ENCODE measurements at places on chromosomes 6 and 20. TPM values are rescaled to one million over a fixed set of nuclear protein-coding genes. Genes with fewer than 3 reads are reported as not detected.

- DNase-seq, result no peak
These were observed 1.6 kb downstream of the TNFRSF6B start for GRCh38 chr20:63697868-63698545.

GRCh38 chr20:1813101-1813529, 82.1 kb upstream of the SIRPA start:
- DNase-seq, result no peak

DNA sequence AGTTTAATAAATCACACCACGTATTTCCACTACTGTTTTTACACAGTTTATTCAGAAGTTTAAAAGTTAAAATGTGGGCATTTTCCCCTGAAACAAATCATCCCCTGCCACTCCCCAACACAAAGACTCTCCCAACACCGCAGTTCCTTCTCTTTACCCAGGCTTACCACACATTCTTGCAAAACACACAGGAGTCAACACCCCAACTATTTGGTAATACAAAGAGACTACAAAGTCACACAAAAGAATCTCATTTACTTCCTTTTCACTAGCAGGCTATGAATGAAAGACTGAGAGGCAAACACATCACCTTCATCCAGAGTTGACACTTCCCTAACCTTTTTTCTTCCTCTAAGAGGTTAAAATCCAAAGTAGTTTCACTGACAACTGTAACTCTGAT, 51.1 kb downstream of the KCTD20 start:
- no peak for DNase-seq

The FGD2 gene
- total RNA-seq, result 0.48 TPM

The PRPH2 gene
- not detected for total RNA-seq
